ENCODE measurements at places on chromosomes 3 and 15.

DNA sequence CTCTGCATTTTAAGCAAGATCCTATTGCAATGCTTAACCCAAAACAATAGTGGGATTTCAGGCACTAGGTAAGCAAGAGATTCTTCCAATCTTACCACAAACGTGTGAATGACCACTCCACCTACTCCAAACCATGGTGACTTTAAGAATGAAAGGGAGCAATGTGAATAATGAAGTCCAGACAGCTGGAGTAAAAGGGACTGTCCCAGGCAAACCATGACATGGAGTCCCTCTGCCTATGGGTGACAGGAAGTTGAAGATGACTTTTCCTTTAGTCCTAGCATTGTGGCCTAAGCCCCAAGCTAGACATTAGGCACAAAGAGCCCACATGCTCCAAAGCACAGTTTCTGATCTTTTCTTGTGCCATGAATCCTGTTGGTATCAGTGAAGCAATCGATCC, 179.0 kb downstream of the SHQ1 start:
- no peak for DNase-seq

GRCh38 chr15:33013827-33014445, 180.6 kb downstream of the FMN1 start:
- no peak for DNase-seq

DNA sequence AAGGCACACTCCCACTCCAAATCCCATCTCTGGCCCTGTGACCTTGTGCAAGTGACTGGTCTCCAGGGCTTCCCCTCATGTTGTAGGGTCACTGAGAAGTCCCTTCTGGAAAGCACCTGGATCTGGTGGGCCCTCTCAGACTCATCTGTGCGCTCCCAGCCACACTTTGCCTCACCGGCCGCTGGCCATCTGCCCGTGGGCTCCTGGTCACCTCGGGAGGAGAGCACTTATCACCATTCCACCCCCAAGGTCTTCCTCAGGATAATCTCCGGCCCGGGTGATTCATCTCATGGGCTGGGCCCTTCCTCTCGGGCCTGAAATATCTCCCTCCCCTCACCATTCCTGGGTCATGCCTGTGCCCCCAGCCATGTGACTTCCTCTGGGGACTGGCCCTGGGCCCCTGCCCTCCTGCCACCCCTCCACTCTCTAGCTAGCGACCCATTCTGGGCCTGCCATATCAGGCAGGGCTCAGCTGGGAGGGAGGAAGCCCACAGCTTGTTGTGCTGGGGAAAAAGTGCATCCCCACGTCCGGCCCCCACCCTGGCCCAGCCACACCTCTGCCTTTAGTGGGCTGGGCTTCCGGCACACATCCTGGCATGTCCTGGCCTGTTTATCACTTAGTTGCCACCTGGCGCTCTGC, 10.6 kb upstream of the WNT7A start:
- no peak for DNase-seq

GRCh38 chr3:51379746-51380455, 5.2 kb upstream of the MANF start:
- no peak for DNase-seq

DNA sequence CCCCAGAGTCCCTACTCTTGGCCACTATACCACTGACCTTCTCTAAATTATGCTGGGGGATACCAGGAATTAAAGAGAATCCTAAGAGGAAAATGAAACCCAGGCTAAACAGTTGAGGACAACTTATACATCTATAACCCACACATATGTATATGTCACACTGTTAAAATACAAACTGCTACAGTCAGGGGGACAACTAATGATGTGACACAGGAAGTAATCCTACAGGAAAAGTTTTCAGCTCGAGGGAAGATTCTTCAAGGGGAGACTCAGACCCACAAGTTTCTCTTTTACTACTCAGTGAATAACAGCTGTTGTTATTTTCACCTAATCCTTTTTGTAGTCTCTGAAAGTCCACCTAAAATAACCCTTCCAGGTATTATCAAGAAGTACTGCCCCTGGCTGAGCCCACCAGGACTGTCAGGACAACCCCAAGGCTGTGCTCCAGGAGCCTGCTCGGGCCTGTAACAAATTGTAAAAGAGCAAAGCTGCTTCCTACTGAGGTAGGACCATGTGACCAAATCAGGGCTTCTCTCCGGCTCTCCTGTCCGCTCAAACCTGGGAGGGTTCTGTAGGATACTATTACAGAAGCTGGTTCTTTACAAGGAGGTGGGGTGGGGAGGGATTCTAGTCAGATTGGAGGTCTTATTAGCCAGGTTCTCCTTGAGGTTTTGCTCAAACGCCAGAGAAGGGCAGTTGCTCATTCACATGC, 91.6 kb downstream of the SRGAP3 start:
- DNase-seq, result no peak

GRCh38 chr15:62071711-62072308, 5.0 kb downstream of the C2CD4A start:
- DNase-seq, result no peak

DNA sequence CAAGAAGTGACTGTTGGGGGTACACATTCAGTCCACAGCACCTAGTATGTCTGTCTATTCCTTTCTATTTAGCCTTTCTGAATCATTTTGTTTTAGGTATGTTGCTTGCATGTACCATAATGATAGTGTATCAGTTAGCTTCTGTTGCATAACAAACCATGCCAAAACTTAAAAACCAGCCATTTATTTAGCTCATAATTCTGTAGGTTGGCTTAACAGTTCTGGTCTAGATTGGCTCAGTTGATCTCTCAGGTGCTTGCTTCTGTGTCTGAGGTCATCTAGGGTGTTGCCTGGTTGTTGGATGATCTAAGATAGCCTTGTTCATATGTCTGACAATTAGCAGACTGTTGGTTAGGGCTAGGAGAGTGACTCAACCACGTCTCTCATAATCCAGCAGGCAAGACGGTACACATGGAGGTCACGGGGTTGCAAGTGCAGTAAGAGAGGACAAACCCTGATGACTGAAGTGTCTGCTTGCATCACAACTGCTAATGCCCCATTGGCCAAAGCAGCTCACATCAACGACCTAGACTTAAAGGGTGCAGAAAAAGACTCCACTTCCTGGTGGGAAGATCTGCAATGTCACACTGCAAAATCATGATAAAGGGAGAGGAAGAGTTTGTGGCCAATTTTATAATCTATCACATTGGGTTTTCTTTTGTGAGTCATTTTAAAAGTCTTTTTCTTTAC, 6.8 kb upstream of the PDCD6IP start:
- DNase-seq, result no peak
